ENCODE measurements at places on chromosomes 1 and 21. TPM values are rescaled to one million over a fixed set of nuclear protein-coding genes. Genes with fewer than 3 reads are reported as not detected.
A peak's percentile ranks its signal among the peaks of the same experiment; 100 is the strongest.

Gene CD53
- total RNA-seq: 0.30 TPM

Gene GBP7
- total RNA-seq: not detected

GRCh38 chr1:102098536-102098935 lies 101.8 kb upstream of the OLFM3 start:
- no peak for DNase-seq

DNA sequence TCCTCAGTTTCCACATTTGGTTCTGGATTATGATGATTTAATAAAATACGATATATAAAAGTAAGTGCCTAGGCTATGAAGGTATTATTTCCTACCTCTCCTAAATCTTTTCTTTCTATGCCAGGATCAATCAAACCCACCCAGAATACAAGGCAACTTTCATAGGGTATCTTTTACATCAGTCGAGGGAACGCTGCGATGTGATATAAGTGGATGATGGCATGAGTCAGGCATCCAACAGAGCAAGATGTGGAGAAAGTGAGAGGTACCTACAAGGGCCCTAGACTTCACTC lies 781 bp downstream of the TTLL7 start:
- DNase-seq: no peak

Gene SYT11
- total RNA-seq: 15.8 TPM

DNA sequence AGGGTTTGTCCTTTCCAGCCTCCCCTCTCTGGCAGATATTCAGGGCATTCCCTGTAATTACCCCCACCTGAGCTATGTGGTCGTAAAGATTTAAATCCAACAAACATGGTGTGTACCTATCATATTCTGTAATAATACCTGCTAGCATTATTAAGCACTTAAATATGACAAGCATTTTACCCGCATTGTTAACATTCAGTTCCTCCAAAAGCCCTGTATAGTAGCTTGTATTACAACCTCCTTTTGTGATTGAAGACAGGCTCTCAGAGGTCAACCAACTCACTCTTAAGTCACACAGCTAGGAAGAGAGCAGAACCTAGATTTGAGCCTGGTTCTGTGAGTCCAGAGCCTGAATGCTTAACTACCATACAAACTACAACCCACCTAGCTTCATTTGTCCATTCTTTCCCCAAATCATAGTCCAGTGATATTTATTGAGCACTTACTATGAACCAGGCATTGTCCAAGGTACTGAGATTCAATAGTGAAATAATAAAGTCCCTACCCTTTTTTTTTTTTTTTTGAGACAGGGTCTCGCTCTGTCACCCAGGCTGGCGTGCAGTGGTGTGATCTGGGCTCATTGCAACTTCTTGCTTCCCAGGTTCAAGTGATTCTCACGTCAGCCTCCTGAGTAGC lies 13.8 kb upstream of the KDM4A start:
- DNase-seq: peak; percentile 51

DNA sequence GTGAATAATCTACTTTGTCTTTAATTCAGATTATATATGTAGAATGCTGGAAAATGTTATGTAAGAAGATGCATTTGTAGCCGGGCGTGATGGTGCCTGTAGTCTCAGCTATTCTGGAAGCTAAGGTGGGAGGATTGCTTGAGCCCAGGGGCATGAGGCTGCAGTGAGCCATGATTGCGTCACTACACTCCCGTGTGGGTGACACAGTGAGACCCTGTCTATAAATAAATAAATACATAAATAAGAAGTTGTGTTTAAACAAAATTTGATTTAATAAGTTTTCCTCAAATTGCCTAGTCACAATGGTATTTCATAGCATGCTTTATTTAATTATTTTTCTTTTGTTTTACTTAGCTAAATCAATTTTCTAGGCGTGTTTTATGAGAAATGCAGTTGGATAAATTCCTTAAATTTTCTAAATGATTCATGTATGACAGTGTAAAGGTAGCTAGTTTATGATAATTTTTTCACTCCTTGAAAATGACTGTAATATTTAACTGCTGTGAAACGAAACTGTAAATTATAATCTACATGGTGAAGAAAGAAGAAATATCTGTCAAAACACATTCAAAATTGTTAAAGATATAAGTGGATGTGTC lies 232.6 kb downstream of the SRGAP2C start:
- no peak for DNase-seq

Gene PTGER3
- total RNA-seq: 8.2 TPM

Gene CAMSAP2
- total RNA-seq: 24.3 TPM

- DNase-seq: peak; percentile 92
Observed at GRCh38 chr1:3313576-3313950, 140.9 kb upstream of the ARHGEF16 start.

Gene COL9A2
- 2.8 TPM for total RNA-seq

Gene APOBEC4
- total RNA-seq: not detected

GRCh38 chr1:233656032-233656635 lies 42.2 kb downstream of the KCNK1 start:
- peak; percentile 11 for DNase-seq

- DNase-seq: no peak
Observed at GRCh38 chr1:95371666-95372282, 137.8 kb downstream of the RWDD3 start.

- DNase-seq: peak; percentile 84
Observed at GRCh38 chr1:34164771-34165391, at the start of gene CSMD2. TSS of gene CSMD2 (minus strand) at chr1:34165230. CDS start at chr1:34165097, 133 bp downstream.

GRCh38 chr1:178024504-178024903 lies 54.6 kb upstream of the SEC16B start:
- no peak for DNase-seq

Gene PYGO2
- total RNA-seq: 27.5 TPM

- DNase-seq: no peak
Observed at GRCh38 chr1:180211156-180211859, 18.8 kb upstream of the LHX4 start.

Gene HHIPL2
- total RNA-seq: 3.9 TPM

DNA sequence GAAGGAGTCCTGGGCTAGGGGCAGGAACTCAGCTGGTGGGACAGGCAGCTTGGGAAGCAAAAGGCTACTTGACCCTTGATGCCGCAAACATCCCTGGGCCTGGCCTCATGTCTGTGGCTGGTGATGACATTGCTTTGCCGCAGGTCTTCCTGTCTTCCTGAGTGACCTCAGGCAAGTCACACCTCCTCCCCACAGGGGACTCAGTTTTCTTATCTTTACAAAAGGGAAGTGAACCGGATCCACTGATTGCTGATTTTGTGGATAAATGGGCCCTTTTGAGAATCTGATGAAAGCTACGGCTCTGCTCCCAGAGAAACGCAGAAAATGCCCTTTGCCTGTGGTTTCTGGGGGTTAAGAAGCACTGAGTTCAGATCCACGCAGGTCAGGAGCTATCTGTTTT lies 20.7 kb downstream of the PLOD1 start:
- DNase-seq: no peak

DNA sequence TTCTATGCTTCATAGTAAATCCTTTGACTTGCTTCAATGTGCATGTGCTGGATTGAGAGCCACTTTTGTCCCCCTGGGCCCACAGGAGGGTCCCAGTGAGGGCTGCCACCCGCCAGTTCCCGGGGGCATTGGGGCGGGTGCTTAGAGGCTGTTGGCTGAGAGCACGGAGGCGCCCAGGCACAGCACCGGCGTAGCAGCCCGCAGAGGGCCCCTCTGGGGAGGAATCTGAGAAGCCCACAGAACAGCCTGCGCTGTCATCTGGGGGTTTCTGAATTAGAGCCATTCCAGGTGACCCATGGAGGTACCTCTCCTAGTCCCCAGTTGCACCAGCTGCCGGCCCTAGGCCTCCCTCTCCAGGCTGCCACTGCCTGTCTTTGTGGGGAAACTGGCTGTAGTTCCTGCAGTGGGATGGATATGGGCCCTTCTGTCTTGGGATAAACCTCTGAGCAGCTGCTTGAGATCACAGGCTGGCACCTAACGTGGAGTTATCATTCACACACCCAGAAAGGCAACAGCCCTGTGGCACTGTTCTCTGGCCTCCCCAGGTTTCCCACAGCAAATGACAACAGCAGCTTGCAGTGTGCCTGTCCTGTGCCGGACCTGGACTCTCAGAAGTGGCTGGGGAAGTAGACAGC lies 39.5 kb downstream of the TMEM51 start:
- no peak for DNase-seq

Gene KRTAP7-1
- not detected for total RNA-seq

DNA sequence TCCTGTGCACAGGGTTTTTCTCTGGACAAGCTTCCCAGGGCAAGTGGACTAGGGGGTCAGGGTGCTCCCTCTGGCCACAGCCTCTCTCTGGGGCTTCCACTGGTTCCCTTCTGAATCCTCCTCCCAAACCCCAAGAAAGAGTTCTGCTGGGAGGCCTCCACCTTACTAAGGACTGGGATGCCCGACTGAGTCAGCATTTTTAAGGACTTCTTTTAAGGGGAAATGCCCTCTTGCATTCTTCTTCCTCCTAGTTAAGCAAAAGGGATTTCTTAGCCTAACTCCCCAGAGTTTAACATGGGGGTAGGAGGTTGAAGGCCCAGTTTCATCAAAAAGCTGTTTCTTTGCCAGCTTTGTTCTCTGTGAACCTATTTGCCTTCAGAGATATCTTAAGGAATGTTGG lies 99.7 kb upstream of the KRTAP19-8 start:
- no peak for DNase-seq

GRCh38 chr1:247895163-247895637 lies at the start of gene OR2W3:
TSS of gene OR2W3 (plus strand) at chr1:247895587. CDS start at chr1:247895587, 0 bp downstream.
- DNase-seq: no peak

DNA sequence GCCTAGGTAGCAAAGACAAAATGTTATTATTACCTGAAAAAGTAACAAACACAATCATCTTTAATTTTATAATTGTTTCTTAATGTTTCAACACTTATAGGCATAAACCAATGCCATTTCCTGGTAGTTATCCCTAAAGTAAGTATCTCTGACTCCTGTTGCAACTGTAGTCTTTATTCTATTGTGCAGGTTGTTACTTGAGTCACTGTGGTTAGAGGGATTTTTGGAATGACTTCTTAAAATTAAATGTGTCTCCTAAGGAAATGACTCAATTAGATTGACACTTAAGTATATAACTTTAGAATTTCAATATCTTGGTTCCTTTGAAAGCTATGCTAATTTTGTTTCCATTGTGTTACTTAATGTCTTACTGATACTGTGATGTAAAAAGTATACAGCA lies 143.9 kb downstream of the PHTF1 start:
- DNase-seq: peak; percentile 81

- no peak for DNase-seq
Observed at GRCh38 chr1:213982289-213982671, 5.5 kb upstream of the PROX1 start.

- DNase-seq: no peak
Observed at GRCh38 chr1:47411436-47411835, 4.6 kb upstream of the FOXE3 start.

DNA sequence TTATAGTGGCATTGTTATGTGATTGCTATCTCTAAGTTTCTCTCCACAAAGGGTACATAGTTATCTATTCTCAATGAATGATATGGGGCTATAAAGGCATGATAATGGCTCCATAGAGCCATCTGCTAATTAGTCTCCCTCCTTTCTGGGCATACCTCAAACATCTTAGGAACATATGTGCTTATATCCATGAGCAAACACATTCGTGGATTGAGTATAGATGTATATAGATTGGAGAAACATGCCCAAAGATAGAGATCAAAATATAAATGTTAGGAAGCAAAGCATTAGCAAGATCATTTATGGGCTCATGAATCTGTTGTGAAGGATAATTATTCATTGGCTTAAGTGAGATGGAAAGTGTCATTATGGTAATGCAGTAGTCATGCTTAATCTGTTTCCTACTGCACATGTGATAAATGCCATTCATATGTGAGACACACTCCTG lies 155.8 kb upstream of the UBE2U start:
- no peak for DNase-seq

GRCh38 chr1:81664341-81664740 lies 136.4 kb upstream of the ADGRL2 start:
- DNase-seq: no peak

DNA sequence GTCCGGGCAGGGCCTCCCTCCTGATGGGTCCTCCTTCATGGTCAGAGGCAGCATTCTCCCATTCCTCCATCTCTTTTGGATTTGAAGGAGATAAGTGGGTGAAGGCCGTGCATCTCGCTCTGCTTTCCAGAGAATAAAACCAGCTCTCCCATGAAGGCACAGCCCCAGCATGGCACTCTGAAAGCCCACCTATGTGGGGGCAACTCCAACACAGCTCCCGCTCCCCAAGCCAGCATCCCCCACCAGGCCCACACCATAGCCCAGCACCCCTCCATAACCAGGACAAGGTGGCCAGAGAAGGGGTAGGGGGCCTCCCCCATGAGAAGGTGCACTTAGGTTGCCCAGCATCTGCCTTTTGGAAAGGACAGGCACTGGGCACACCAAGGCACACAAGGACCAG lies 112.2 kb downstream of the PDE9A start:
- DNase-seq: no peak

Gene KLHDC7A
- total RNA-seq: not detected

Gene HOOK1
- not detected for total RNA-seq

- peak; percentile 87 for DNase-seq
Observed at GRCh38 chr1:243842978-243843511, 7.0 kb downstream of the AKT3 start.

Gene TFF2
- 0.30 TPM for total RNA-seq

Gene CELA3B
- total RNA-seq: not detected

DNA sequence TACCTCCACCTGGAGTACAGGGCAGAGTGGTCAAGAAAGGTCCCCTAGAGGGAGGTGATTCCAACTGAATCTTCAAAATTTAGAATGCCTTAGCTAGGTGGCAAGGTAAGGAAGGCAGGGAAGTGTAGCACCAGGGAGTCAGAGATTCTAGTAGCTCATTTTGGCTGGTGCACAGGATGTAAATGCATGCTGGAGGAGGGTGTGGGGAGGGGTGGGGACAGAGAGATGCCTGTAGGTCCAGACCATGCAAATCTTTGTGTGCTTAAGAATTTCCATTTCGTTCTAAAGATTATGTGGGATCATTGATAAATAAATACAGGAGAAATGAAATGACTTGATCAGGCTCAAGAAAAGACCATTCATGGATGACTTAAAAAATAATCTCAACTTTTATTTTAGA lies 11.0 kb upstream of the CACHD1 start:
- DNase-seq: no peak

GRCh38 chr1:29880556-29880955 lies 644.2 kb downstream of the PTPRU start:
- DNase-seq: no peak

Gene B3GALT5
- total RNA-seq: 1.3 TPM

Gene LRRC8B
- total RNA-seq: 0.30 TPM
